ENCODE measurements at places on chromosomes 6 and 20.
A peak's percentile ranks its signal among the peaks of the same experiment; 100 is the strongest.

DNA sequence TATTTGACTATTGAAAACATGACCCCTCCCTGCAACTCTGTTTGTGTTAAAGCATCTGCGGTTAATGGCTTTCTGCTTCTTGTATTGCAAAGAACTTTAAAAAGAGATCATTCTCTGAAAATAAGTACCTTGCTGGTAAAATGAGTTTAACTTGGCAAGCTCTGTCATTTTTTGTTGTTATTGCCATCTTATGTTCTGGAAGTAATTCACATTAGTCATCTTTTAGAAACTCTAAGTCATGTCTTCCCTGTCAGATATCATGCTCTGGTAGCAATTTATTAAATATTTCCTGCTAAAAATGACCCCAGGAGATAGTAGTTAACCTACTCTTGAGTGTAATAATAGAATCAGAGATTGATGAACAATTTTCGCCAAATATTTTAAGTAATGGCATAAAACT, 890.6 kb downstream of the KIF16B start:
- peak; percentile 4 for DNase-seq

DNA sequence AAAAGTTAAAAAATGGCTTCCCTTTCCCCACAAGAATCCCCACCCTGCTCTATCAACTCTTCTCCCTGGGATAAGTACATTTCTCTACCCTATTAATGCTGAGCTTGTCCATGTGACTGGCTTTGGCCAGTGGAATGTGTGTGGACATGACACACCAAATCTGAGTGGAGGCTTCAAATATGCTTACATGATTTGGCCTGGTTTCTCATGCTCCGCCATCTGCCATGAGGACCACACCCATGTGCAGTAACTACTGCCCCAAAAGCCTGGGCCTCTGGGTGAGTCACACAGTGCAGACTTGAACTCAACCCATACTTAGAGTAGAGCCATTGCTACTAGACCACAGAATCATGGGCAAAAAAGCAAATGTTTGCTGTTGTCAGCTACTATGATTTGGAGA, 65.4 kb downstream of the PRND start:
- DNase-seq = peak; percentile 81

- no peak for DNase-seq
Measured at GRCh38 chr6:48613231-48613949, 502.4 kb upstream of the PTCHD4 start.

DNA sequence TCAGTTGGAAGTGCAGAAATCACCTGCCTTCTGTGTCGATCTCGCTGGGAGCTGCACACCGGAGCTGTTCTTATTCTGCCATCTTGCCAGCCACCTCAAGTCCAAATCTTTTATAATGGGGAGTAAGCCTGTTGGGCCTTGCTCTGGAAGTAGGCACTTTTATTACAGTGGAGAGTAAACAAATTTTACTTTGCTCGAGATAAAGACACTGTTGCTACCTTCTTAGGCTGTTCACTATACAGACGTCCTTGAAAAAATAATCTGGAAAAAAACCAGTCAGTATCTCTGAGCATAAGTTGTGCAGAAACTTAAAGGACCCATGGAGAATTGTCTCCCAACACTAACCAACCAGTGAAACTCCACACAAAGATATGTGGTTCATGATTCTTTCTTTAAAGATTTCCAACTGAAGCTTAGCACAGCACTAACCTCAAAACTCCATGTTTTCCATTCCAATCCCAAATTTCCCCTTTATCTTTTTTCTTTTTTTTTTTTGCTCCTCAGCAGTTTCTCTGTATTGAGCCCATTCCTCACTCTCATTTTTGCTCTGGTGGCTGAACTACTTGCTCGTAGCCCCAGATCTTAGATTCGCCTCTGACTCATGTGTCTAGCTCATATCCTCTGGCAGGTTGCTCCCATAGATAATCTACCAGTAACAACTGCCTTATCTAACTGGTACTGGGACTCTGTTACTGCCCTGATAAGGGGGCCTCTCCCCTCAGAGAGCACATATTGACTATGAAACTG, 34.3 kb upstream of the COL9A1 start:
- no peak for DNase-seq

Measured in fibroblast of mammary gland (primary cell).